ENCODE measurements at places on chromosomes 7 and 10.

- DNase-seq = no peak
Observed at GRCh38 chr7:42914421-42915045, 2.7 kb upstream of the C7orf25 start.

DNA sequence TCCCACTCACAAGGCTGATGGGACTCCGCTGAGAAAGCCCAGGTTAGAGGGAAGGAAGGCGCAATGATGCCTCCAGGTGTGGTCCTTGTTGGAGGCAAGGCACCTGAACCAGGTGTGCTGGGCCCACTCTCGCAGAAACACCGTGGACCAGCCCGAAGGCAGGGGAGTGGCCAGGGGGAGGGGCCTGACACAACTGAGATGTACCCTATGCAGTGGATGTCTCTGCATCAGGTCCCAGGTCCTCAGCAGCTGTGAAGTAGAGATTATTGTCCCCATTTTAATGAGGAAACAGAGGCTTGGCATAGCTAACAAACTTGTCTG lies 32.0 kb downstream of the GBX1 start:
- DNase-seq = no peak

DNA sequence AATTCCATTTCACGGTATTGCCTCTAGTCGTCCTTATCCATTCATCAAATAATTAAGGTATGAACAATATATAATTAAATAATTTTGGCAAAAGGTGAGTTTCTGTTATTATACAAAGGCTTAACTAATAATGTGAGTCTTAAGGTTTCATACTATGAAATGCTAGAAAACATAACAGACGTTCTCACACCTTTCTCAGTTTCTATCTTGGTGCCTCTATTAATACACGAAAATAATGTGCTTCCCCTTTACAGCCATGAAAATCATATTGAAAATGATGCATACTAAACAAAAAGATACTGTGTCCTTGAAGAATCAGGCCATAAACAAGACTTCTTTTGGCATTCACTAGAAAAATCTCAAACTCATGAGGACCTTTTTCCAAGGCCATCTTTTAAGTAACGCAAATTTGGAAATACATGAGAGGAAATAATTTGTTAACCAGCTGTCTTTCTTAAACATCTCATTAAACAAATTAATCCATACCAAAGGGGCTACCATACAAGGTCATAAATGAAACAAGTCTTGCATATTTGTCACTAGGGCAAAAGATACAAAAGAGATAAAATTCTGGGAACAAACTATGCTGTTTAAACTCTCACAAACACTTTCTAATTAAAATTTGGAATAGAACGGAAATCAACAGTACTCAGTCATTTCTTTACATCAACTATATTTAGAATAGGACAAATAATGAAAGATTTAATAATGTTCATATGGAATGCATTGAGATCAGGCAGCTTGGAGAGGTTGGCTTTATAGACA lies 53.9 kb upstream of the CAV2 start:
- DNase-seq = no peak

GRCh38 chr10:71203124-71203523 lies 9.2 kb upstream of the UNC5B start:
- no peak for DNase-seq

DNA sequence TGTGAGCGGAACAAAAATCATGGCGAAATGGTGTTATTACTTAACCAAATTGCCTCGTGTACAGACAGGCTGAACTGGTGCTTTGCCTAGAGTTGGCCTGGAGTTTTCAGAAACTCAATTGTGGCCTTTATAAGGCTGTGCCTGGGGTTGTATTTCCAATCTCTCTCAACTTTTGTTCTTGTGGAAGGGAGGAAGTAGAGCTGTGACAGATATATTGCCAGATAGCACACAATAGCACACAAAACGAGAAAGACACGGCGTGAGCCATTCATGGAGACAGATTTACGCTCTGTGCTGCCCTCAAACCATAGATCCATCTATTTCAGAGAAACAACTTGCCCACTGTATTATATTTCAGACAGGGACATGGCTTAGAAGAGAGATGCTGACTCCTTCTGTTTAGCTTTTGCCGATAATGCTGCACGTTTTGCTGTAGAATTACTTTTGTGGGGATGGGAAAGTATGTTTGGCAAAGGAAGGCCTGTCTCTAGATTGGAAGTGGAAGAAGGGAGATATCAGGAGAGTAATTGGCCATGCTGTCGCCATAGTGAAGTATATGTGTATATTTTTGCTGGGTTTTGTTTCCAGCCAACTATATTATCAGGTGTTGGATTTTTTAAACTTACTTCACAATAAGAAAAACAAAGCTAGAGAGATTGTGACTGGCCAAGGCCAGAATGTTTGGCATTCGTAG lies 80.4 kb downstream of the AUTS2 start:
- DNase-seq = no peak

- DNase-seq = no peak
Observed at GRCh38 chr7:34837801-34838201, 179.8 kb downstream of the NPSR1 start.

DNA sequence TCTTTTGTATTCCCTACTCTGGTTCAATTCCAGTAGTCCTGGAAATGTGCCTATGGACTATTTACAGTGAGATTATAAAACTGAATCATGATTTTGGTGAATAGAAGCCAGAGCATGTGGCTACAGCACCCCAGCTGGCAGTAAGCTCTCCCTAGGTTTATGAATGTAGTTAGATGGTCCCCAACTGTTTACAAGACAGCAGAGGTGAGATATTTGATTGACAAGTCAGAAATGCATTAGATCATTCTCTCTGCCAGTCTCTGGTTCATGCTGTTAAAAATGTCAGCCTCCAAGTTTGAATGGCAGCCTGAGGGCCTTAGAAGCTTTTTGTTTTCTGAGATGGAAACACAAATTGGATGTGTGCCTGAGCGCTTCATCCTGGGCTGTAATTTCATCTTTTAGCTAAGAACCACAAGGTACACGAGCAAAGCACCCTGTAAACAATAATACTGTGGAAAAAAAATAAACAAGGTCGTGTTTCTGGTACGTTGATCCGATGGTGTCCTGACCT lies 85.0 kb downstream of the BTRC start:
- no peak for DNase-seq

GRCh38 chr10:31157123-31158010 lies 125.7 kb upstream of the ZNF438 start:
- no peak for DNase-seq

DNA sequence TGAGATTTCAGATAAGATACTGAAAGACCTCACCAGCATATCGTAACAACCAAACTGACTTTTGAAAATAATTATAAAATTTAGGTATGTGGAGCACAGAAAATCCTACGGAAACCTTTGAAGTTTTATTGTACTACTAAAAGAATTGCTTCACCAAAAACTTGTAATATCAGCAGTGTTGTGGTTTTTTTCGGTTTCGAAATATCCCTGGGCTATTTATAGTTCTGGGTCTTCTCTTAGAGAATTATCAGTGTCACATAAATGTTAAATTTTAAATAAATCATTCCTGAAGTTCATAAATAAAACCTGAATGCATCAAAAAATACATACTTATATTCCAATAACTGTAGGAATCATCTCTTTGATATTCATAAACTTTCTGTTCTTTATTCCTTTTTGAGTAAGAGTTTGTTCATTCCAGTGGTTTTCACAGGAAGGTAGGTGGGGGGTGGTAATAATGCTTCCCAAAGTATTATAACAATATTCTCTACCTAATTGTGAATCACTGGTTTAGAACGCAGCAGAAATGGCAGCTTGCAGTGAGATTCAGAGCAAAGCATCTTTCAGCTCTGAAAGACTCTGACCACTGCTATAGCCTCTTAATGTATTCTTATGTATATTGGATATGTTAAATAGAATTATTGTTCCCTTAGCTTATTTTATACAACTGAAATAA lies 60.2 kb downstream of the ZNF277 start:
- no peak for DNase-seq

GRCh38 chr7:961546-962400 lies 7.3 kb upstream of the ADAP1 start:
- DNase-seq = no peak

GRCh38 chr7:98464558-98464940 lies 63.7 kb upstream of the BAIAP2L1 start:
- no peak for DNase-seq

DNA sequence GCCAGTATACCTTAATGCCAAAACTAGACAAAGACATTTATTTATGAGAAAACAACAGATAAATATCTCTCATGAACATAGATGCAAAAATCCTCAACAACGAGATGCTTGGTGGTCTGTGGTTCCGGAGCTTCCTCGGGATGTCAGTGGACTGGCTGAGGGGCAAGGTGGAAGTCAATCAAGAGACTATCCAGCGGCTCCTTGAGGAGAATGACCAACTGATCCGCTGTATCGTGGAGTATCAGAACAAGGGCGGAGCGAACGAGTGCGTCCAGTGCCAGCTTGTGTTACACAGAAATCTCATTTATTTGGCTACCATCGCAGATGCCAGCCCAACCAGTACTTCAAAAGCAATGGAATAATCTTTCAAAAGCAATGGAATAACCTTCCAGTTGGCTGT lies 60.0 kb upstream of the PARD3 start:
- no peak for DNase-seq

DNA sequence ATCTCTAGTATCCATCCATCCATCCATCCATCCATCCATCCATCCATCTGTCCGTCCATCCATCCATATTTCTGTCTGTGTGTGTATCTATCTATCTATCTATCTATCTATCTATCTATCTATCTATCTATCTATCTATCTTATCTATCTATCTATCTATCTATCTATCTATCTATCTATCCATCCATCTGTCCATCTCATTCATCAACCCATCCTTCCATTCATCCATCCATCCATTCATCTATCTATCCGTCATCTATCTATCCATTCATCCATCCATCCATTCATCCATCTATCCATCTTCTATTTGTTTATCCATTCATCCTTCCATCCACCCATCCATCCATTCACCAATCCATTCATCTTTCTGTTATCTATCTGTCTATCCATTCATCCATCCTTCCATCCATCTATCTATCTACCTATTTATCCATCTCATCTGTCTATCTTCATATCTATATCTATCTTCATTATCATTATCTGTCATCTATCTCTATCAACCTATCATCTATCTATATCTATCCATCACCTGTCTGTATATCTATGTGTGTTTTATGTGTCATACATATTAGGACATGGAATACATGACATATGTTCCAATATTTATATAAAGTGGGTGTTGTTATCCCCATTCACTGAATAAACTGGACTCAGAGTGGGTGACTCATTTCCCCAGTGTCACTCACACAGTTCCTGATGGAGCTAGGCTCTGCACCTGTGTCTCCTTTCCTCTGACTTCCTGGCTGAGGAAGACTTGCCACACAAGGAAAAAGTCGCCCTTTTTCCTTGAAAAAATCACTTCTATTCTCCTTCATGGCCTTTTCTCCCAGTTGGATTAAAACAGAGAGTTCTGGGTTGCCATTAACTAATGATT lies 200.1 kb downstream of the CCDC3 start:
- no peak for DNase-seq

DNA sequence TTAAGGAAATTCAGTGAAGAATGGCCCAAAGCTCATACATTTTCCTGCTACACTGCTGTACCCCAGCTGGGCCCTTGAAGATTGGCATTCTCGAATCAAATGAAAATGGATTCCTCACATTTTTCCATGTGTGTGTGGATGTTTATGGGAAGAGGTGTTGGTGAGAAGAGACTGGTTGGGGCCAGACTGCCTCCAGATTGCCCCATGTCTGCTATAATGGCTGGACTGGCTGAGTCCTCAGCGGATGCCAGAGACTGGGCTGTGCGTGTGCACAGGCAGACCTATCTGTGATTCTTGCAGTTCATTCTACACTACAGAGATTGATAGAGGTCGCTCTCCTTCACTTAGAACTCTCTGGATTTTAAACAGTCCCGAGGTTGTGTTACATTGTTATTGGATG lies 183.6 kb upstream of the GDF10 start:
- no peak for DNase-seq

GRCh38 chr10:112821663-112822062 lies 128.4 kb upstream of the TCF7L2 start:
- no peak for DNase-seq

GRCh38 chr10:132812520-132812919 lies 26.6 kb upstream of the NKX6-2 start:
- DNase-seq = no peak

DNA sequence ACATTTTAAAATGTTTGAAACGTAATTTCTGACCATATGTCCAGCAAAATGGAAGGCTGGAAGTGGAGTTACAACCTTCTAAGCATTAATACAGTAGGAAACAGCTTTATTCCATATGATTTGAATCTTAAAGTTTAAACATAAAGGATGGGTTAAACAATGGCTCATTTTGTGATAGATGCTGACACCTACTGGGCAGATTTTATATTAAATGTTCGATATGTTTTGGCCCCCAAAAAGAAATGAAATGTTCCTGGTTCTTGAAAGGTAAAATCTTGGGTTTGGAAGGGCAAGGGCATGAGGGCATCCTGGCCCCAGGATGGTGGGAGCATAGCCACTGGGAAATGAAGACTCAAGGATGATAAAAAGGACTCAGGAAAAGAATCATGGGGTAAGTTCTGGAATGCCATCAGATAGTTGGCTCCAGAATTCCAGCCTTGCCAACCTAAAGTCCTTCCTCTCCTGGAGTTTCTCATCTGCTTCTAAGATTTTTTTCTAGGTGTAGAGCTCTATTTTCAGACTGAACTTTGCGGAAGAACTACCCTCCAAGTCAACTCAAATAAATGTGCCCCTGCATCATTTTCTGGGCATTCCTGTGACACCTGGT lies 34.6 kb upstream of the SLC35G1 start:
- DNase-seq = no peak

GRCh38 chr7:29442146-29442545 lies 121.5 kb upstream of the PRR15 start:
- no peak for DNase-seq

DNA sequence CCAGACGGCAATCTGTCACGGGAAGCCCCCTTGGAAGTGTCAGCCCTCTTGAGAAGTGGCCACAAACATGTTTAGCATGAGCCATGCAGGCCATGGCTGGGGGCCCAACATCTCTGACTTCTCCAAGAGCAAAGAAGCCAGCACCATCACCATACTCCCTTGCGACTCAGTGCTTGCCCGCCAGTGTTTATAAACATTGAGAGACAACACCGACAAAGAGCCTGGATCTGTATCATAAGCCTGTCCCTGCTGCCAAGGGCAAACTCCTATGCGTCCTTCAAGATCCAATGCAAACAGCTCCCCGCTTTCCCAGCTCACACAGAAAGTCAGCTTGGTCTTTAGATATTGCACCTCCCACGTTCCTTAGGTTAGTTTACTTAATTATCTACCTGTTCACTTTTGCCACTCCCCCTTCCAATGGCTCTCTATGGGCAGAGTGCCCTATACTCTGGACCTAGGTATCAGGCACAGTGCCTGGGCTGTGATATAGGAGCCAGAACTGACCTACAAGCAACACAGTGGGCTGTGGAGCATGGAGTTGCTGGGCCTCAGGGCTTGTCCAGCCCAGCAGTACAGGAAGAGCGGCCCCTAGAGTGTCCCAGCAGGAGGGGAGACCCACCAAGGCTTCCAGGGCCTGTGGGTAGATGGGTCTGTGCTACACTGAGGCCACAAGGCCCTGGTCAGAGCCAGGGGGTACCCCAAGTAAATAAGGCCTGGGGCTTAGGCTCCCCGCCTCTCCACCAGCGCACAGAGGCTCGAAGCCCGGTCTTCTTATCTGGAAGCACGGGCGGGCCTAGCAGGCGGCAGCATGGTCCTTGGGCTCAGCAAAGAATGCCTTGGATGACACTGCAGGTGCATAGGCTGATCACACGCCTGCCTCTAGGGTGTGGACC lies 37.7 kb downstream of the CAMK2B start:
- peak; percentile 5 for DNase-seq

All from activated naive CD4-positive, alpha-beta T cell treated with anti-CD3 and anti-CD28 coated beads, Interleukin-2, amount 10 ng/mL, durations not matched to agents 7 days and 5 days (primary cell).